ENCODE measurements at places on chromosomes 1 and 21.

- no peak for DNase-seq
Measured at GRCh38 chr1:227747948-227748495, 12.8 kb downstream of the SNAP47 start.

DNA sequence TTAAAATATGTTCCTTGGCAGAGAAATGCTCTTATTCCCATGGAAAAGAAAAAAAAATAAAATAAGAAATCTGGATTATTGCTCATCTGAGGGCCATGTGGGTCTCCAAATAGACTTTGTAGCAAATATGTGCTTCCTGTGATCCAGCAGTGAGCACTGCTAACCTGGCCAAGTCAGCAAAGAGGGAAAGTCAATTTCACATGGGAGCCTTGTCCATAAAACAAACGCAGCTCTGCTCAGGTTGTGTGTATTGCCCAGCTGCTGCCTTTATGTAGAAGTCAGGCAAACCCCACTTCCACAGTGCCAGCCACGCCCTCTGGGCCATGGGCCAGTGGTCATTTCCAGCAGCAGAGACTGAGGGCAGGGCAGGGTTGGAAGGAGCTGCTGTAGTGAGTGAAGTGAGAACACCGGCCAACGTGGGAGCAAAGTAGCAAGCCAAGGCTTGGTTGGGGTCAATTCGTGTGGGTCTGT lies 174.3 kb downstream of the LYPLAL1 start:
- no peak for DNase-seq

DNA sequence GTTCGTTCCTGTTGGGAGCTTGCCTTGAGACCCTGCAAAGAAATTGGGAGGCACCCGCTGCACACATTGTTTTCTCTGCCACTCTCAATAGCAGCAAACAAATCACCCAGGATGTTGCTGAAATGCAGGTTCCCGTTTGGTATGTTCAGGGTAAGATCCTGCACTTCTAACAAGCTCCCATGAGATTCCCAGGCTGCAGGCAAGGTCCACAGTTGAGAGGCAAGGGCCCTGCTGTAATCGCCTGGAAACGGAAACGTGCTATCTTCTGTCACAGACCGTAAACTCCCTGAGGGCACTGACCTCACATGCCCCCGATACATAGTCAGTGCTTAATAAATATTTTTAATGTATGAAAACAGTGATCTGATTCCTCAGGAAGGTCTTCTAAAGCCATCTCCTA lies 37.8 kb downstream of the XCL1 start:
- peak; percentile 27 for DNase-seq

DNA sequence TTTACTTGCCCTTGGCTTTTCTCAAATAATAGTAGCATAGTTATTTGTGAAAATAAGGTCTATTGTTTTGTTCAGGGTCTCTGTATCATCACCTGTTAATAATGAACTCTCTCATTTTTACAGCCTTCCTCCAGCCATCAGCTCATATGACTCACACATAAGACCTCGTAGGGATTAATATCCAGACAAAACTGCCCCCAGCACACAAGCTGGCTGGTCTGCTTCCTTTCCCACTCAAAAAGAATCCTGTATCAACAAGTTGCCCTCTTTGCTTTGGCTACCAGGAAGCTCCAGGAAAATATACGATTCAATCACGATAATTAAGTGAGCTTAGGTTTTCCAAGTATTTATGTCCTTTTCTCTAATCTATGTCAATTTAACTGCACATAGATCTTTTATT lies 119.2 kb downstream of the DMRTB1 start:
- DNase-seq = no peak

GRCh38 chr21:41367301-41367944 lies 5.6 kb downstream of the MX2 start:
- DNase-seq = no peak

- no peak for DNase-seq
Measured at GRCh38 chr1:24992124-24992760, 62.2 kb upstream of the RUNX3 start.

DNA sequence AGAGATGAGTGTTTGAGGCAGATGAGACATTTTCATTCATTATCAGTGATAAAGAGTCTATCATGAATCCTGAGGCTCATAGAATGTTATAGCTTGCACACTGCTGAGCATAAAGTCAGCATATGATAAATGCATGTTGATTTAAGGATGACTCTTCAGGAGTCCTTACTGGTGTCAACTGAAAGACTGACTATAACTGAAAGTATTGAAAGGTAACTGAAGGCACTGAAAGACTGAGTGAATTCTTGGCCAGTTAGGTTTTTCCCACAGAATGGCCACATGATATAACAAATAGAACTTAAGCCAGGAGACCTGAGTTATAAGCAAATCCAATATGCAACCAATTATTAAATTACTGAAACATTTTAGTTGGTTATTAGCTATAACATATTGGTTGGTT lies 69.0 kb upstream of the HSD17B7 start:
- DNase-seq = no peak

DNA sequence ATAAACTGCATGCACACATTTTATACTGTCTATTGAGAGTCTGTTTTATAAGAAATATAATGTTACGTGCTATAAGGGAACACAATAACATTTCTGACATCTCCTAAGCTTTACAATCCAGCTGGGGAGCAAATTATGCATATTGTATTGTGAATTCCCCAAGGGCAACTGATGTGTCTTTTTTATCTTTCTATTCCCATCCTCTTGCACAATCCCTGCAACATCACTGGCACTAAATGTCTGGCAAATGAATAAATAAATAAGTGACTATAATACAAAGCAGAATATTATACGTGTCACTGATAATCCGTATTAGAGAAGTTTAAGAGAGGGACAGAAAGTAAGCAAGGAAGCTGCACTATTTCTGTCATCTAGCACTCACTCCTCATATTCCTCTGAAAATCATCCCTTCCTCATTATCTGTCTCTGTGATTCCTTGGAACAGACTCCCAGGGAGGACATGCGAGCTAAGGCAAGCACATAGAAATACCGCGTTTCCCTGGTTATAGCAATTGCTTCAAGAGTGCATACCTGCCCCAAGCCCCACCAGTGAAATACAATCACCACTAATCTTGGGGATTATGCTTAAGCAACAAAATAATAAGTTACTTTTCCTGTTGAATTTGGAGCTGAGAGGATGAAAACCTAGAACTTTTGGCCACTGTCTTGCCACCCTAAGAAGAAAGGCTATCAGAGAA lies 205.4 kb downstream of the SMYD3 start:
- no peak for DNase-seq

- no peak for DNase-seq
Measured at GRCh38 chr1:215484171-215484939, 82.7 kb upstream of the KCTD3 start.

DNA sequence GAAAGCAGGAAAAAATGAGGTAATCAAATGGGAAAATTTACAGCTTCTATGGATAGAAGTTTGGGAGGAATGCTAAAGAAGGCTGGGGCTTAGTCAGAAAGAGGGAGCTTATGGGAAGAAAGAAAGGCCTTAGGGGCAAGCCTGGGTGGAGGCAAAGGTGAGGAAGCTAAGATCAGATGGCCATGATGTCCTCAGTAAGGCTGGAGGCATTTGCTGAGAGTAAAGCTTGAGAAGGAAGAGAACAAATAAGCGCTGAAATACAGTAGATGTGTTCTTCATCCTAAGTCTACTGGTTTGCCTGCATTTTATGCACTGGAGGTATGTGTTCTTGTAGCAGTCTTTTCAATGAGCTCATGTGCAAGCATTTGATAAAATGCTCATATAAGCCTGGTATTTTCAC lies 355.4 kb downstream of the BRINP2 start:
- no peak for DNase-seq

- no peak for DNase-seq
Measured at GRCh38 chr1:190312763-190313162, 164.9 kb downstream of the BRINP3 start.

GRCh38 chr1:178682429-178682828 lies 42.6 kb upstream of the RALGPS2 start:
- no peak for DNase-seq

DNA sequence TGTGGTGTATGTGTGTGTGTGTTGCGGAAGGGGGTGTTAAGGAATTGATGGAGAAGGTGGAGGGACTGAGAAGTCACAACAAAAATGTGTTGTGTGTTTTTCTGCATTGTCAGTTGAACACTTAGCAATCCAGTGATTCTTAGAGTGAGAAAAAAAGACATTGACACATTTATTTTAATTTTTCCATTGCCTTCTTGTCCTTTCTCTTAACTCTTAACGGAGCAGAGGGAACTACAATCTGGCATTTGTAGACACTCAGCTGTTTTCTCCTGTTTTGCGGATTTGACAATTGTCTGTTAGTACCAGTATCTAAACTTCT lies 725 bp downstream of the C1orf53 start:
- DNase-seq = no peak

DNA sequence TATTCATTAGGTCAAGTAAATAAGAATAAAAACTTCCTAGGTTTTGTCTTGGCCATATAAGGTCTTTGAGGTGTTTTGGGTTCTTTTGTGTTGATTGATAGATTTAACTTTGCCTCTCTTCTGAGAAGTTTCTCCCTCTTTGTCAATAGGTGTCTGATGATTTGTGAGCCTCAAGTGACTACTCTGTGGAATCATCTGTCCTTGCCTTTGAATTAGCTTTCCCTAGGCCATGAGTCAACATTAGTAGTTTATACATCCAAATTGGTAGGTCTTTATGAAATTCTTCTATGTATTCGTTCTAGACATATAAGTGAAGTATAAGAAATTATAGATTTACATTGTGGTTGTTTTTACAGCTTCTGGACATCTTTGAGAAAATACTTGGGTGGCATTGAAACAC lies 864.4 kb downstream of the USP25 start:
- no peak for DNase-seq

GRCh38 chr1:84912726-84913554 lies 19.9 kb upstream of the LPAR3 start:
- DNase-seq = no peak

GRCh38 chr1:214404571-214405213 lies 123.7 kb downstream of the SMYD2 start:
- DNase-seq = no peak

DNA sequence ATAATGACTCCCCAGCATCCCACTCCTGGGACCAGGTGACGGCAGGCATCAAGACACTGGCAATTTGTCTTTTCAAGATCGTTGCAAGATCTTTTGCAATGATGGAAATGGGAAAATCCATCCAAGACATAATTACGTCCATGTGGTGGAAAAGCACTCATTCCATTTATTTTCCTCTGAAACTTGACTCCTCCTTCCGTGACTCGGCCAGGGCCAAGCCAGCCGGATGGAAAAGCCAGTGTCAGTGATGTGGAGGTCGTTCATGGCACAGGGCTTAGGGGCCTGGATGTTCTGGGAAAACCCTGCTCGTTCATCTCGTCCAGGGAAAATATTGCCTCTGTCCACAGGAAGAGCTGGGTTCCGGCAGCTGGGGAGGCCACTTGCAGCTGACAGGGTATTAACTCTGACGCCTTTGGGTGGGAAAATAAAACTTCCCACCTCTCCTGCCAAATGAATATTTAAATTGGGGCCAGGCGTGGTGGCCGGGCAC lies 46.2 kb downstream of the C1orf198 start:
- no peak for DNase-seq

DNA sequence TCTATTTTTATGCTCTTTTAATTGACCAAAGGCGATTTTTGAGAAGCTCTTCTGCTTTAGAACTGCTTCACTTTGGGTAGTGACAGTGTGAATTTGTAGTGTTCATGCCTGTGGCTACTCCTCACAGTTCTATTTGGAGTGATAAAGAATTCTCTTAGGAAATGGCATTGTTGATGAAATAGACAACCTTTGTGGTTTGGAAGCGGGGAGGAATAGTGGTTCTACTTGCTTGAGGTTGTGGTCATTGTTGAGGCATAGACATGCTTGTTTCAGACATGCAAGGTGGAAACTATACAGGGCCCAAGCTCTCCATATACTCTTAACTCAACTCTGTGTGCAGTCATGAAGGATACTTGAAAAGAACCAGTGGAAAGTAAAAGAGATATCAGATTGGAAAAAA lies 481.1 kb upstream of the NEGR1 start:
- DNase-seq = no peak

DNA sequence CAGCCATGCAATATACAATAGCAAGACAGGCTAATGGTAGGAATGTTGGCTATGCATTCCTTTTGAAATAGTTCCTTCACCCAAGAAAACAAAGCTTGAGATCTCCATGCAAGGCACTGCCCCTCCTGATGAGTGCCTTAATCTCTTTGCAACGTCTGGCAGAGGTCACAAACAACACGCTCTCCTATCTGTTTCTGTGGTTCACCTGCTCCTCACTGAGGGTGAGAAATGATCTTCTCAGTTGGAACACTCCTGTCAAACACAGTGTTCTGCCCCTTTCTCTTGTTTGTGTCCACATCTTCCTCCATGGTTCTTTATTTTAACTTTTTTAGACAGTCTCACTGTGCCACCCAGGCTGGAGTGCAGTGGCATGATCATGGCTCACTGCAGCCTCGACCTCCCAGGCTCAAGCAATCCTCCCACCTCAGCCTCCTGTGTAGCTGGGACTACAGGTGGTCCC lies 21.2 kb upstream of the XPR1 start:
- no peak for DNase-seq

DNA sequence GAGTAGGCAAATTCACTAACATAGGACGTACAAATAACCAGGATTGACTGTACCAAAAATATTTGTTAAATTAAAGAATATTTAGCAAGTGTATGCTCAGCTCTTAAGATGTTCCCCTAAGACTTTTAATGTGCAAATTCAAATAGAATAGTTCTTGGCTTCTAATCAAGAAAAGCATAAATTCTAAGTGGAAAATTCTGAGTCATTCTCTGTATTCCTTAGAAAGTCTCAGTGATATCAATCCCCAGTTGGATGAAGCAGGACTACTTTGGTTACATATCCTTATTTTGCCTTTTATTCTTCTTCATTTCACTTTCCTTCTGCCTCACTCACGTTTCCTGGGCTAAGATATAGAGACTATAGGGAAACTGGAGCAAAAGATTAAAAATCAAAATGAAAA lies 130.2 kb downstream of the IFI44 start:
- no peak for DNase-seq

DNA sequence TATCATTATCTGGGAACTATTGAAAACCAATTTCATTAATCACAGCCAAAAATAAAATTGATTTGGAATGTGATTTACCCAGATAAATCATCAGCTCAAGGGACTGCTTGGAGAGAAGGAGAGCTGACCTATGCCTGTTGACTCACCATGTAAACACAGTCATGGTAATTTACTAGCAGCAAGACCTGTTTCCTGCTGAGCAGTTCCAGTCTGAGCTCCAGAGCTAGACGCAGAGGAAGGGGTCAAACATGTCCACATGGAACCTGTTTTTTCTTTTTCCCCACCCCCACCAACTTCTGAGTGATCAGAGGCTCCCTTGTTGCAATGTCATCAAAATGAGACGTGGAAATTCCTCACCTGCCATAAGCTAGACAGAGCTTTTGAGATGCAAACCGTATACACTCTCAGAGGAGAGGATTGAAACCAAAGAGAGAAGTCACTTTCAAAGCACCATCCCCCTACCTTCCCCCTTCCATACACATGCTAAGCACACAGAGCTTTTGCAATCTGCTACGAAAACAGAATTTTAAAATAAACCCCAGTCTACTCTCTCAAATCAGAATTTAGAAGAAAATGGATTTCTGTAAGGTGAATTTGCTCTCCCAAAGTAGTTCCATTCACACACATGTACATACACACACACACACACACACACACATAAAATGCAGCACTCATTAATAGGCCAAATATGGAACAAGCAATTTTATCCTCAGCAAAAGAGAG lies 55.9 kb upstream of the PTGFRN start:
- DNase-seq = no peak

Measured in NCI-H1436 (cell line).